ENCODE measurements at places on chromosomes 16 and 17.

- DNase-seq = no peak
These were observed 39.5 kb upstream of the ATP2A3 start for GRCh38 chr17:4003501-4004421.

DNA sequence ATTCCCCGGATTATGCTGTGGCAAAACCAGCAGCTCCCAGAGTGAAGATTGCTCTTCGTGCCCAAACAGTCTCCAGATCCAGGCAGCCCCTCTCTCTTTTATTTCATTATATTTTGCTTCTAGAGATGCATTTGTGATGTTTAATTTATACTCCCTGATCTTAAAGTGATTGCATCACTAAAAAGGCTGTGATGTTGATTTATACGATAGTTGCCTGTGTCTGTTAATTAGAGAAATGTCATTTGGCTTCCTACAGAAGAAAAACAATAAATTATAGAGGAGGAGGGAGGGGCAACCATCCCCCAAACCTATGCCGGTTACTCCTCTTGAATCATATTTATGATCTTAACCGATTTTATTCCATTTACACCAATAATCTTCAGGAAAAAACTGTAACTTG, 615.3 kb downstream of the TOX3 start:
- no peak for DNase-seq

GRCh38 chr16:48833461-48833860, 223.5 kb upstream of the N4BP1 start:
- DNase-seq = no peak

DNA sequence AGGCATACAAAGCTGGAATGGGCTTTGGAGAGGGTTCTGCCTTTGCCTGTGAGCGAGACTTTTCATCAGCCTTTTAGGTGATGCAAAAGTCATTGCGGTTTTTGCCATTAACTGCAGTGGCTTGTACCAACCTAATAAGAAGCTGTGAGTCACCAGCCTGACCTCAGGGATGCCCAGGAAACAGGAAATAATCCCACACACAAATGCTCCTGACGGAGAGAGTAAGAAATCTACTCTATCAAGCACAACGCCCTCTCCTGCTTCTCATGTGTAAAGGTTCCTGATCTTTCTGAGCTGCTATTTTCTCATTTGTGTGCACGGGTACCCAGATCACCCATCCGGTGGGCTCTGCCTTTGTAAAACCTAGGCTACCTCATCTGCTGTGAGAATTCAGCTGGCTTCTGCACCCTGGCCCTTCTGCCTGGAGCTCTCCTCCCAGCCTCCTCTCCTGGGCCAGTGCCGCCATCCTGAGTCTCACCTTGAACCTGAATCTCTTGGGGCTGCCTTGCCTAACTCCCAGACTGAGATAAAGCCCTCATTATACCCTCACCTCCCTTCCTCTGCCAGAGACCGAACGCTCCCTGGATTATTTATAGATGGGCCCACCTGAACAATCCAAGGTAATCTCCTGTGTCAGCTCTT, 299.7 kb downstream of the C16orf95 start:
- no peak for DNase-seq

- DNase-seq = no peak
These were observed 56.7 kb downstream of the METRNL start for GRCh38 chr17:83136156-83136555.

GRCh38 chr17:78442648-78443218, 64.3 kb downstream of the PGS1 start:
- DNase-seq = no peak

DNA sequence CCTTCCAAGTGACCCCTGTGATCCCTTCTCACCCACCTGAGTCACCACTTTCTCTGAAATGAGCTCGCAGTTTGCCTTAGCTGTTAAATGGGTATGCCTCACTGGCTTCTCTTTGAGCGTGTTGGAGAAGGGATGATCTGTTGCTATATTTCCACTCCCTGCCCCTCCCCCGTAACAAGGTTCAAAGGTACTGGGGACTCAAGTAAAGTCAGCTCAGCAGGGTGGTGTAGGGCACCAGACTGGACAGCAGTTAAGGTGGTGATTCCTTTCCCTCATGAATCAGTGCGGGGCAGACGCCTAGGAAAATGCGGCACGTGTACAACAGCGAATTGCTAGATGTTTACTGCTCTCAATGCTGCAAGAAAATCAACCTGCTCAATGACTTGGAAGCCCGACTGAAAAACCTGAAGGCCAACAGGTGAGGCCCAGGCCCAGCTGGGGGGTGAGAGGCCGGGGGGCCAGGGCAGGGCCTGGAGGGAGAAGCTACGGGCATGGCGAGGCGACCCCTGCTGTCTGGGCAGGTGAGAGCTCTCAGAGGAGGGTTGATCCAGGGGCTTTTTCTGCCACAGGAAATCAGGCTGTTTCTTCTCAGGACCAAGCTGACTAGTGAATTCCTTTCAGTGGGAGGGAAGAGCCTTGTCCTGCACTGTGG, 130.3 kb downstream of the RAB11FIP4 start:
- DNase-seq = no peak

- DNase-seq = no peak
These were observed 1.7 kb upstream of the ROGDI start for GRCh38 chr16:4803898-4804762.

DNA sequence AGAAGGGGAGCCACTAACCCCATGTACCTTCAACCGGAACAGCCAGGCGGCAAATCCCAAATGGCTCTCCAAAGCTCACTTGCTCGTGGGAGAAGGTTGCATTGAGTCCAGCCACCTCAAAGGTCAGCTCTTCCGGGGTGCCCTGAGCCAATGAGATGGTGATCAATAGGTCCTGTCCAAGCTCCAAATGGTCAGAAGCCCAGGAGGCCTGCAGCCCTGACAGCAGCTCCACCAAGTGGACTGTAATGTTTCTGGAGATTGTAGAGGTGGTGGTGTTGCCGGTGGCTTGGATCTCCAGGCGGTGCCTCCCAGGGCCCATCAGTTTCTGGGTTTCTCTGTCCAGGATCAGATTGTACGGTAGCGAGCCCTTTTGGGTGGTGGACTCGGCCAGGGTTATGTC, 39.9 kb upstream of the BCO1 start:
- no peak for DNase-seq

- no peak for DNase-seq
These were observed 793 bp downstream of the COG7 start for GRCh38 chr16:23452221-23452571.

DNA sequence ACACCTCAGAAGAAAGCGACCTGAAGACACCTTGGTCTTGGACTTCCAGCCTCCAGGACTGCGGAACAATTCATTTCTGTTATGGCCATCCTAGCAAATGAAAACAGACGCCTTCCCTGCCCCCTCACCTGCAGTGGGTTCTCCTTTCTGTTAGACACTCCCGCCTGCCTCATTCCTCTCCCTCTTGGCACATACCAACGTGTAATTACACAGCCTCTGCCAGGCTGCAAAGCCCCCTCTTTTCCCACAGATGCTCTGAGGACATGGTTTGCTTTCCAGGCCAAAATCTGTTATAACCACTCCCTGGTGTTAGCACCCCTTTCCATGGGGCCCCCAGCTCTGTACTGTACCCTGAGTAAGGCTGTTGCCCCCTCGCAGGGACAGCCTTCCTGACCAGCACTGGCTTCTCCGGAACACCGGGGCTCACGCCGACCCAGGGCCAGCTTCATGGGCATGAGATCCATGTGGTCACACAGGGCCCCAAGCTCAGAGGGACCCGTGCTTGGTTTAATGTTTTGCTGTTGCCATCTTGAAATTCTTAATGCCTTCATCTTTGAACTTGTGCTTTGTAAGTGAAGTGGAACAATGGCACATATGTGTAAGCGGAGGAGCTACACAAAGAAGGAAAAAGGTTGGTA, 64.1 kb downstream of the SDK2 start:
- no peak for DNase-seq

- no peak for DNase-seq
These were observed 6.5 kb upstream of the HBM start for GRCh38 chr16:159136-159849.

DNA sequence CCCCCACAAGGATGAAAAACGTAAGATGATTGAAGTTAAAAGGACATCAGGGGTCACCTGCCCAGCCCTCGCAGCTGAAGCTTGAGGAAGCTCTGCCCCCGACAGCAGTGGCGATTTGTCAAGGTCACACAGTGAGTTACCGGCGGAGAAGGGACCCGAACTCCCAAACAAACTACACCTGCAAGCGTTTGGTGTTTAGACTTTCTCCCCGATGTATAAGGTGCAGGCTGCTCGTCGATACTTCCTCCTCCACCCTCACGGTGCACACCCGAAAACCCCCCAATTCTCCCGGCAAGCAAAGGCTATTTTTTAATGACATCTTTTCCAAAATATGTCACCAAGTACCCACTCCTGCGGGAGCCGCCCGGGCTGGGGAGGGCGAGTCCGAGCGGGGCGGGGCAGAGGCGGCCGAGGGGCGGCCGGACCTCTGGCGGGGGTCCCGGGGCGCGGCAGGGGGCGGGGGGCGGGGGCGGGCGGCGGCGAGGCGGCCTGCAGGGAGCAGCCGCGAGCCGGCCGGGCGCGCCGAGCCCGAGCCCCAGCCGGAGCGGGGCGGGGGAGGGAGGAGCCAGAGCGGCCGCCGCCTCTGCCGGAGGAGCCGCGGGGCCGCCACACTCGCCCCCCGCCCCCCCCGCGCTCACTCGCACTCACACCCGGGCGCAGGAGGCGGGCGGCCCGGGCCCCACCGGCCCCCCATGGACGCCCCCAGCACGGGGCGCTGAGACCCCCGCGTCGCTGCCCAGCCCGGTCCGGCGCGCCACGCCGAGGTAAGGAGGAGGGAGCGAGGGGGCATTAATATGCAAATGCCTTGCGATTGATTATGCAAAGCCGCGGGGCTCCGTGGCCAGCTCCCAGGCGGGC, at the start of gene THRA:
Gene THRA (plus strand): TSS at position 637 of the 858 bp plus-strand sequence. CDS start 11,524 bp downstream, outside the sequence.
- DNase-seq = no peak

Measured in NCI-H524 (cell line).